NCI-H2171 (cell line): ENCODE measurements at places on chromosomes 5 and 9.

GRCh38 chr5:127911619-127912018 lies 171.9 kb upstream of the SLC12A2 start:
- DNase-seq, result no peak

DNA sequence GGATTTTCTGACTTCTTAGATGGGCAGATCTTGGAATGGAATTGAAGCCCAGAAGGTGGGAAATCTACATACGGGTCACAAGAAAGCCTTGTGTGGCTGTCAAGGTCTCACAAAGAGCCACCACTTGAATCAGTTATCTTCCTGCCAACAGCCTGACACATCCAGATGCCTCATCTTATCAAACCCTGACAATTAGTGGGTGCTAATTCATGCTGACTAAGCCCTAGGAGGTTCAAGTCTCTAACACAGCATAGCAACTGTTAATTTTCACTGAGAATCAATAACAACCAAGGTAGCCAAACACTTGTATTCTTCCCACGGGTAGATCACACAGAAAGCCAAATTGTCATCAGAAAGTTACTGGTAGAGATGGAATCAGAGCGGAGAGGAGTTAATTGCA lies 222.2 kb downstream of the TMEM167A start:
- no peak for DNase-seq

GRCh38 chr5:9222054-9222976 lies 323.6 kb downstream of the SEMA5A start:
- no peak for DNase-seq

DNA sequence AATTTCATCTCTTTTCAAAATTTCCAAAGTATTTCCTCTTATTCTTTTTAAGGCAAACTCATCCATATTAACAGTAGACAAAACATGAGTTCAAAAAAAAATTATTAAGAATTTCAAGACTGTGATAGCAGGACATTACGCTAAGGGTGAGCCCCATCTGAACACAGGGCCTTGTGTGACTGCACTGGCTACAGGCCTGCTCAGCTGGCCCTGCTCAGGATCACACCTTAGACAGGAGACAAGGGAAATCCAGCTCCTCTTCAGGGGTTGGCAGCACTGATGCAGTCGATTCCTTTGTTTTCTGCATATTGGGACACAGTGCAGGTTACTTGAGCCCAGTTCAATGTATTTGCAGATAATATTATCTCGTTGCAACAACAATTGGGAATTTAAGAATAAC lies 444.7 kb downstream of the PLK2 start:
- DNase-seq, result no peak

- DNase-seq, result no peak
Measured at GRCh38 chr5:180142021-180142765, 66.8 kb downstream of the RASGEF1C start.

DNA sequence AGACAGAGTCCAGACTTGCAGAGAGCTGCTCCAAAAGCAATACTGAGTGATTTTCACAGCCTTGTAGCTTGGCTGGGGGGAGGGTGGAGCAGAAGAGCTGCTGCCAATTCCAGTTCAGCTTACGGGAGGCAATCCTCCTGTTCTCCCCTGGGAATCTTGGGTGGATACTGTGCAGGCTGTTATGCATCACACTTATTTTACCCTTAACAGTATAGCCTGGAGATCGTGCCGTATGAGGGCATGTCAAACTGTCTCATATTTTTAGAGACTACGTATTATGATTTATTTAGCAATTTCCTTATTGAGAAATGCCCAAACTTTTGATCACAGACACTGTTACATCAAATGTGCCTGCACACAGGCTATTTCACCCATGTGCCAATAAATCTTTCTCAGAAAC lies 85.2 kb downstream of the BASP1 start:
- DNase-seq, result peak; percentile 72

GRCh38 chr5:108749128-108749861 lies 1.6 kb downstream of the FER start:
- no peak for DNase-seq

DNA sequence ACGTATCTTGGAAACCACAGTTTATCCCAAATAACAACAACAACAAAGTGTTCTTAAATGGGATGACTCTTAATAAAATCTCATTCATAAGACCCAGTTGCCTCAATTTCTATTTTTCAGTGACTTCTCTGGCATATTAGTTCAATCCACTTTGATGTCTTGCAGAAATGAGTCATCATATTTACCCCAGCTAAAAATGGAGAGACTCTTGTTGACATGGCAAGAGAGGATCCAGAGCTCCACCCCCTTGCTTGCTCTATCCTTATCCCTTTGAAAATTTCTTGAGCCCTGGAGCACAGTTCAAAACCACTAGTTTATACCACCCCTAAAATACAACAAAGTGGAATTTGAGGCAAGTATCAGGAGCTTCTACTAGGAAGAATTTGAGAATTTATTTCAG lies 20.8 kb downstream of the VCAN start:
- no peak for DNase-seq

DNA sequence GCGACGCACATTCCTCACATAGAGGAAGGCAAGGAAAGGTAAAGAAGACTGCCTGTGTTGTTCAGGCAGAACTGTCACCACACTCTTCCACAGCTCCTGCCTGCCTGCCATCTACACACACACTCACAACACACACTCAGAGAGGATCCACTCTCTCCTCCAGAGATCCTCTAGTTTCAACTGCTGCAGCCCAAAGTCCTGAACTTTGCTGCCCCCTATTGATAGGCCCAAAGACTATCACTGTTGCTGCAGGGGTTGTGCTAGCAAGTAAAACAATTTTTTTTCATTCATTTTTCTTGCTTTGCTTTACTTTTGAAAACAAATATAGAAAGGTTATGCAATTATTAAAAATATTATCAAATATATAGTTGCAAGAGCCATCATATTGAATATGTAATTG lies 5.9 kb upstream of the CFAP90 start:
- no peak for DNase-seq

DNA sequence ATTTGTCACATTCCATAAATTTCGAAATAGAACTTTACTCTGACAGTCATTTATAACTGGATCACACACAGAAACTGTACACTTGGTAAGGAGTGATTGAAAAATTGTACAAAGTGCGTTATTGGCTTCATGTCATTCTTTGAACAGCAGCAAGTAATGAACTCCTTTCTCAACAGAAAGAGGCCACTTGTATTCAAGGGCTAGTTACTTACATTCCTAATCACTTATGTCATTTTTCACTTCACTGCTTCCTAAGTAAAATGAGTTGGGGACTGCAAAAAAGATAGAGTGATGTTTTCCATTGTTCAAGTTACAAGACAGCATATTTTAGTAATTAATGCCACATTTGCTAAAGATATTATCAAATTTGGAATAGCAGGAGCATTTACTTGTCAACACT lies 893.2 kb downstream of the DTWD2 start:
- no peak for DNase-seq

DNA sequence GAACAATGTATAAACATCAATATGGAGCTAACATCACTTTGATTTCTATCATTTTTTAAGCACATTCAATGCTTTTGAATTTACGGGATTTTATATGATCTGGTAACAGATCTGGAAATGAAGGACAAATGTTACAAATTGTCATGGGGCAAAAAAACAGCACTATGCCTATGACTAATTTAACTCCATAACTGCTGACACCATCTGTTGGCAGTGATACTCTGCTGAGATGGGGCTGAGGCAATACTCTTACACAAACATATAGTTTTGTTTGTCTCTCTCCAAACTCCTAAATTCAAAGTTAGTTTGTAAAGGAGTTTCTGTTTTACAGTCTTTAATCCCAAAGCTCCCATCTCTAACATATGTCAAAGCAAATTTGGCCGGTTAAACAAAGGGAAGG lies 132.5 kb upstream of the FER start:
- DNase-seq, result no peak

- DNase-seq, result peak; percentile 98
Measured at GRCh38 chr9:95313010-95313498, 4.5 kb downstream of the FANCC start.

DNA sequence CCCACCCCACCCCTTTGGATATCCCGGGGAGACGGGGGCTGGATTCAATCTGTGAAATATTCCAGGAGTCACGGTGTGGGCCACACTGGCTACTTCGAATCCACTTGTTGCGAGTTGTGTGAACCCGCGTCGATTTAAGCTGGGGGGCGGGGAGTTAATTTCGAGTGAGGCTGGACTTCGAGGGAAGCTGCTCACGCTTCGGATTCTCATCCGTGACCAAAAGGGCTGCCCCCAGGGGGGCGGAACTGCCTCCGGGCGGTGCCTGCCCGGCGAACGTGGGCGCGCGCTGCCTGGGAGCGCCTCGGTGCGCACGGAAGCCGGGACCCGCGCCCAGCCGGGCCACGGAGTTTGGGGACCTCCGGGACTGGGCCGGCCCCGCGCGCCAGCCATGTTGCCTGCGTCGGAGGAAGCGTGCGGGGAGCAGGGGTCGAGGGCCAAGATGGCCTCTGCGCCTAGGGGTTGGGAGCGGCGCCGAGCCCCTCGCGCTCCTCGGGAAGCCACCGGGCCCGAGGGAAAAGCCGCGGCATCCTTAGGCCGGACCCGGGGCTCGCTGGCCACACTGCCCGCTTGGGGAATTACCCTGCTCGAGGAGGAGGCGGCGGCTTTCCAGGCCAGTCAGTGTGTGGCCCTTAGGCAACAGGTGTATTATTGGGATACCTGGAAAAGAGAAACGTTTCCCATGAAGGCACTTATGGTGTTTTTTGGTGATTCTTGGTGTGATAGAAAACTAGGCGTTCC lies 975 bp downstream of the OCLN start:
- DNase-seq, result peak; percentile 10

- no peak for DNase-seq
Measured at GRCh38 chr9:131114084-131114535, 11.3 kb upstream of the NUP214 start.

DNA sequence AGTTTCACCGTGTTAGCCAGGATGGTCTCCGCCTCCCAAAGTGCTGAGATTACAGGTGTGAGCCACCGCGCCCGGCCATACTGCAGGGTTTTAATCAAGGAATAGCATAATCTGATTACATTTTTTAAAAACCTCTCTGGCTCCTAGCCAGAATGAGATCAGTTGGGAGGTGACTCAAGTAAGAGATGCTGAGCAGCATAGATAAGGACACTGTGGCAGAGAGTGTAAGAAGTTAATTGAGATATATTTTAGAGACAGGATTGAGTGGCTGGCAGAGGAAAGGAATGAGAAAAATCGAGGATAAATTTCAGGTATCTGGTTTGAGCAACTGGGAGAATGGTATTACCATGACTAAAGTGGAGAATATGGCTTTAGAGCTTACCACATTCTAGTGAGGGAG lies 7.3 kb upstream of the RIGI start:
- DNase-seq, result no peak

DNA sequence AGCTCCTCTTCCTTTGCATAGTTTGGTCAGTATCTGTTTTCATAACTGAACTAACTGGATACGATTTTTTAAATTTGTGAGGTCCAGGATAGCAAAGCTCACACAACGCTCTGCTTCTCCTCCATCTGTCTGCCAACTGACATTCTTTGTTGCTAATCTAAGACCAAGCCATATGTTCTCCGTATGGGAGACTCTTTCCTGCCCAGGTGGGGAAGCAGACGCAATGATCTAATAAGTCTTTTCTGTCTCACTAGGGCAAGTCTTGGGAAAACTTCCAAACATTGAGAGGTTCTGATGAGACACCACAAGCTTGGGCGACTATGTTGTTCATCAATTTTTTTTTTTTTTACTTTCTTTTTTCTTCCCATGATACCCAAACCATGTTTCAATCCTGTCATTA lies 558.5 kb downstream of the EFNA5 start:
- DNase-seq, result peak; percentile 77

- DNase-seq, result no peak
Measured at GRCh38 chr9:124017929-124018729, 6.6 kb downstream of the LHX2 start.

GRCh38 chr5:87127956-87128687 lies 139.6 kb upstream of the RASA1 start:
- no peak for DNase-seq

DNA sequence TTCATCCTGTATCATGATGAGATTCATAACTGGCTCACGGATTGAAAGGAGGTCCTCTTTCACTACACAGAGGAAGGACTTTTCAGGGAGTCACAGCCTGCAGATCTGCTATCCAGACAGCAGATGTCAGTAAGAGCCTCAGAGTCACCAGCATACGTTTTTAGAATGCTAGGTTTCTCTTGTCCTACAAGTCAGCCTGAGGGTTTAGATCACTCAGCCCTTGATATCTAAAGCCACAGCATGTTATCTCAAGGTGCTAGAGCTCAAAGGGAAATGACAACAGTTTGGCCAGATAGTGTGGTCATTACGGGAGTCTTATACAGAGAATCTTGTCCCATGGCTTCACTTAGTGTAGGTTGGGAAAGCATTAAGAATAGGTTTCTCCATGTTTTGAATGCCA lies 30.9 kb upstream of the SLC46A2 start:
- no peak for DNase-seq

DNA sequence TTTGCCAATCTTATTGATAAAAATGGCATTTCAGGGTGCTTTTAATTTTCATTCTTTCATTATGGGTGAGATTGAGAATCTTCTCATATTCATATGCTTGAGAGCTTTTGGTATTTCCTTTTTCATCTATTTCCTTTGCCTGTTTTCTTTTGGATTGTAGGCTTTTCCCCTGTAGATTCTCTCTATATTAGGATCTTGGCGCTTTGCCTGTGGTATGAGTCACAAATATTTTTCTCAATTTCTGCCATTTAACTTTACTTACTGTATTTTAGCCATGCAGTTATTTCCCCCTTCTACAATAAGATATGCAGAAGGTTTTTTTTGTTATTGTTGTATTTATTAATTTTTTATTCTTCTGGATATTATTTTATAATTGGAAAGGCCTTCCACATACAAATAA lies 21.5 kb upstream of the KLF9 start:
- DNase-seq, result no peak

DNA sequence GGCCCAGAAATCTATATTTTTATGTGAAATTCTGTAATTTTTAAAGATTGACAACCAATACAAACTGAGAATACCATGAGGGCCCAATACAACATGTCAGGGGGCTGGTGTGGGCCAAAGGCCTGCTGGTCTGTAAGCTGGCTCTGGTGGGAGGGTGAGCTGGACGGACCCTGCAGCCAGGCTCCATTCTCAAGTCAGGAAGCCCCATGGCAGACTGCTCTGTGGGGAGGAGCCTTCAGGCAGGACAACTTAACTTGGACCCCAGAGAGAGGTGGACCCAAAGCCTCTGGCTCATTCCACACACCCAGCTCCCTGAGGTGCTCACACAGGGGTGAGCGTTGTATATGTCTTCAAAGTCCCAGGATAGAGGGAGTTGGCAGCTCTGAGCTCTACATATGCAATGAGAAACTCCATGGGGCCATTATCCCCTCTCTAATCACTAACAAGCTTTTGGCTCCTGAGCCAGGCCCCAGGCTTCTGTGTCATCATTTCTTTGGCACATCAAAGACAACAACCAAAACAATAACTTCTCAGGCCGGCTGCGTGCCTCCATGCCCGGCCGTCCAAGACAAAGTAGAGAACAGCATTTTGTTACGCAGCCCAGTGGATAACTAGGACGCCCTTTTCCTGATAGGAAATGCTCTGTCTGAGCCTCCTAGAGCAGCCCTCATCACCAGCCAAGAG lies 6.4 kb downstream of the SEPTIN8 start:
- DNase-seq, result no peak

GRCh38 chr9:113154471-113154870 lies 3.7 kb downstream of the SLC31A2 start:
- no peak for DNase-seq

GRCh38 chr5:164435576-164435975 lies 930.2 kb downstream of the MAT2B start:
- no peak for DNase-seq
